ENCODE measurements at places on chromosomes 5 and 9. TPM values are rescaled to one million over a fixed set of nuclear protein-coding genes. Genes with fewer than 3 reads are reported as not detected.
A peak's percentile ranks its signal among the peaks of the same experiment; 100 is the strongest.

The INSL4 gene
- not detected for total RNA-seq

The NR5A1 gene
- total RNA-seq, result not detected

GRCh38 chr5:112933651-112934365 lies 11.8 kb upstream of the REEP5 start:
- peaks cover 26% of the 10 kb centered on the region for H3K4me1 ChIP-seq
- H3K27me3 ChIP-seq, result no peaks in the 10 kb centered on the region
- H3K36me3 ChIP-seq, result no peaks in the 10 kb centered on the region

GRCh38 chr5:14900693-14901461 lies 29.3 kb upstream of the ANKH start:
- H3K36me3 ChIP-seq, result peaks cover 2% of the 10 kb centered on the region
- H3K27ac ChIP-seq, result no peak overlapping the region
- H3K4me3 ChIP-seq, result no peak overlapping the region
- H3K4me1 ChIP-seq, result no peaks in the 10 kb centered on the region
- DNase-seq, result no peak

- peaks cover 6% of the 10 kb centered on the region for H3K36me3 ChIP-seq
- DNase-seq, result no peak
- H3K4me3 ChIP-seq, result no peak overlapping the region
- H3K27me3 ChIP-seq, result peaks cover 17% of the 10 kb centered on the region
- H3K4me1 ChIP-seq, result peaks cover 11% of the 10 kb centered on the region
Measured at GRCh38 chr9:90189306-90189705, 453.3 kb downstream of the DIRAS2 start.

DNA sequence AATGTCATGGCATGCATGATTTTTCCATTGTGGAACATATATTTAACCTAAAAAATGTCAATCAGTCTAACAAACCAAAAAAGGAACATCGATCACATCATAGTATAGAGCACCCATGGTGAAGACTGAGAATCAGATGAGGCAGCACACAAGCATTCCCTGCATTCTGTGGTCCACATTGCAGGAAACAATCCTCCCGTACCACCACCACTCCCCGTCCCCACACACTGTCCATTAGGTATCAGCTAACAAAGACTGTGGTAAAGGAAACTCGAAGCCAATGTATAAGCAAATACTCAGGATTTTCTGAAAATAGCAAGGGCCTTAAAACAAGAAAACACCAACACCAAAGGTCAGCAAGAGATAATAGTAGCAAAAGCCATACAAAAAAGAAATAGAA lies 1104.4 kb upstream of the SEMA6A start:
- H3K4me3 ChIP-seq, result no peak overlapping the region
- H3K27ac ChIP-seq, result no peak overlapping the region
- no peaks in the 10 kb centered on the region for H3K4me1 ChIP-seq

- no peaks in the 10 kb centered on the region for H3K4me1 ChIP-seq
- no peak overlapping the region for H3K4me3 ChIP-seq
- H3K27ac ChIP-seq, result no peak overlapping the region
- DNase-seq, result no peak
- H3K27me3 ChIP-seq, result peaks cover 14% of the 10 kb centered on the region
Measured at GRCh38 chr9:88767504-88767790, 223.8 kb upstream of the S1PR3 start.

GRCh38 chr9:89097219-89097618 lies 81.4 kb downstream of the SHC3 start:
- H3K27me3 ChIP-seq, result peaks cover 23% of the 10 kb centered on the region
- no peak for DNase-seq
- no peak overlapping the region for H3K4me3 ChIP-seq
- H3K4me1 ChIP-seq, result no peaks in the 10 kb centered on the region

GRCh38 chr5:176543428-176544182 lies 5.5 kb upstream of the CDHR2 start:
- peak; percentile 67 for DNase-seq
- H3K27me3 ChIP-seq, result no peaks in the 10 kb centered on the region
- no peaks in the 10 kb centered on the region for H3K36me3 ChIP-seq
- H3K4me1 ChIP-seq, result peaks cover 41% of the 10 kb centered on the region

Data from T-helper 17 cell (primary cell).